ENCODE measurements at places on chromosomes 12 and 14.
A peak's percentile ranks its signal among the peaks of the same experiment; 100 is the strongest.

GRCh38 chr12:1078002-1078401 is 87.0 kb downstream of the ERC1 start:
- no peak for DNase-seq

DNA sequence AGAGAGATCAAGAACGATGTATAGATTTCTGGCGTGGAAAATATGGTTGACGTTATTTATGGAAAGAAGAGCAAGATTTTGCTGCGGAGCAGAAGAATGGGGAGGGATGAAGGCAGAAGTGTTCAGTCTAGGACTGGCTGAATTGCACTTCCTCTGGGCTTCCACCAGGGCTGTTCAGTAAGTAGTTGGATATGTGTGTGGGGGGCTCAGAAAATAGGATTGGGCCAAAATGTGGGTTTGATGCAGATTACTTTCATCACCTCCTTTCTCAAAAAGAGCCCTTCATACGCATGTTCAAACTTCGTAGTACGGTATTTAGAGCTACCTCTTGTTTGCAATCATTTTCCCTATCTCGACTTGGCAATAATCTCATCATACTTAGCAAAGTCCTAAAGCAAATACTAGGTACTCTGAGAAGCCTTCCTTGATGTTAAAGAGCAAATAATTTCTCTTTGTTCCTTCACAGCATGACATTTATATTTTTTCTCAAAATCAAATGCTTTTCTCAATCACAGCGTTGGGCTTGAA is 349.4 kb downstream of the NELL2 start:
- no peak for DNase-seq

- DNase-seq: peak; percentile 85
These were observed 1630.4 kb upstream of the SEL1L start for GRCh38 chr14:83164016-83164415.

DNA sequence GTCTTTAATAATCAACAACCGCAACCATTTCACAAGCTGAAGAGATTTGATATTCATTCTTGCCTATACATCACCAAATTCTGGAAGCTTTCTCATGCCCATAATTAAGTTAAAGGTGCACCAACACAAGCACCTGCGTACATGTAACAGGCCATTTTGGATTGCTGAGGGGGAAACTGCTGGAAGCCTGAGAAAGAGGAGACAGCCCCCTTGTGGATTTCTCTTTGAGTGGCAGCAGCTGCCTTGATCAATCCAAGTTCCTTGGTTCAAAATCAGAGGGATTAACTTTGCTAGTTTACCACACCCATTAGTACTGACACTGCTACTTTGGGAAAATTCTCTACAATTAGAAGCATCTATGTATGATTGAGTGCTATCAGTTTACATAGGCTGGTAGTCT is 321.1 kb downstream of the NOVA1 start:
- DNase-seq: no peak

DNA sequence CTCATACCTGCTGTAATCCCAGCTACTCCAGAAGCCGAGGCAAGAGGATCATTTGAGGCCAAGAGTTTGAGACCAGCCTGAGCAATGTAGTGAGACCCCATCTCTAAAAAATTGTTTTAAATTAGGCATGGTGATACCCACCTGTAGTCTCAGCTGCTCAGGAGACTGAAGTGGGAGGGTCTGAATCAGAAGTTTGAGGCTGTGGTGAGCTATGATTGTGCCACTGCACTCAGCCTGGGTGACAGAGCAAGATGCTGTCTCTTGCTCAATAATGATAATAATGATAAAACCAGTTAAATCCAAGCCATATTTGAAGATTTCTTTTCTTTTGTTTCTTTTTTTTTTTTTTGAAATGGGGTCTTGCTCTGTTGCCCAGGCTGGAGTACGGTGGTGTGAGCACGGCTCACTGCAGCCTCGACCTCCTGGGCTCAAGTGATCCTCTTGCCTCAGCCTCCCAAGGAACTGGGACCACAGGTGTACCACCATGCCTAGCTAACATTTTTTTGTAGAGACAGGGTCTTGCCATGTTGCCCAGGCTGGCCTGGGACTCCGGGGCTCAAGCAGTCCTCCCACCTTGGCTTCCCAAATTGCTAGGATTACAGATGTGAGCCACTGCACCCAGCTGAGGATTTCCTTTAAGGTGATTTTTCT is 12.8 kb downstream of the PSMA6 start:
- no peak for DNase-seq

- DNase-seq: no peak
These were observed 231.4 kb upstream of the RTL1 start for GRCh38 chr14:101134851-101135433.

DNA sequence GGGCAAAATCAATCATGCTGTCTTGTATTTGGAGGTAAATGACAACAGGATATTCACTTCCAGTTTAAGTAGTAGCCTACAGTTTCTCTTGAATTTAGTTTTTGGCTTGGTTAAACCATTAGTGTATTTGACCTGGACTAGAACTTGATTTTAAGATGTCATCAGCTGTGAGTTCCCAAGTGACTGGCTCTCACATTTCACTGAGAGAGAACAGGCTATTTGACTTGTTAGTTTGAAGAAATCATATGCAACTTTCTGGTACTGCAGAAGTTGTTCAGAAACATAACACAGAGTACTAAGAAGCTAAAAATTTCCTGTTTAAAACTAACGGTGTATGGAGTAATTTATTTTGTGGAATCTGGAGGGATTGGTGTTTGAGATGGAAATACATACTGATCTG is 22.3 kb downstream of the MNAT1 start:
- no peak for DNase-seq

- DNase-seq: no peak
These were observed 15.5 kb downstream of the FZD10 start for GRCh38 chr12:130177635-130178242.

- no peak for DNase-seq
These were observed 15.0 kb downstream of the CCDC85C start for GRCh38 chr14:99589031-99589441.

- no peak for DNase-seq
These were observed 258.4 kb downstream of the AKAP6 start for GRCh38 chr14:32587461-32587860.

DNA sequence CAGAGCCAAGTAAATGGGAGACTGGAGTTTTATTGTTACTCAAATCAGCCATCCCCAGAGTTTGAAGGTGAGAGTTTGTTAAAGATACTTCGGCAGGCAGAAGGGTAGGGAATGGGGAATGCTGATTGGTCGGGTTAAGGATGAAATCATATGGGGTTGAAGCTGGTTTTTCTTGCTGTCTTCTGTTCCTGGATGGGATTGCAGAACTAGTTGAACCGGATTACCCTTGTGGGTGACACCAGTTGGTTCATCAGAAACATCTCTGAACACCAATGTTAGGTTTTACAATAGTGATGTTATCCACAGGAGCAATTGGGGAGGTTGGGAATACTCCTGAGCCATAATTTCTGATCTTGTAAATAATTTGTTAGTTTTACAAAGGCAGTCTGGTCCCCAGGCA is 18.7 kb upstream of the SMCO2 start:
- no peak for DNase-seq

DNA sequence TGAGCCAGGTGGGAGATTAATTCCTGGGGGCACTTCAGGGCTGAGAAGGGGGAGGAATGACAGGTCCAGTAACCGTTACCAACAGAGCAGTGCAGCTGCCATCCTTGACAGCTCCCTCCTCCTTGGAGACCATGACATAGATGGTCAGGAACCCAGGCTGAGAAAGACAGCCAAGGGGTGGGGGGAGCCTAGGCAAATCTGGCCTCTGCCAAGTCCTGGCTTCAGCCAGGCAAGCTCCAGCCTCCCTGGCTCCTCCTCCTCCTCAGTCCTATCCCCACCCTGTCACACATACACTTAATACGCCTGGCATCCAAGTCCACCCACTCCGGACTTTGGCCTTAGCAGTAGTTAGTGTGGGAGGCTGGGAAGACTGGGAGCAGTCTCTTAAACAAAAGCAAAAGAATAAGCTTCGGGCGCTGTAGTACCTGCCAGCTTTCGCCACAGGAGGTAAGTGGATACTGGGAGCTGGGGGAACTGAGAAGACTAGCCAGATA is at the start of gene RDH5:
Gene RDH5 (plus strand): TSS at position 323 of the 494 bp plus-strand sequence. CDS start 792 bp downstream, outside the sequence.
- no peak for DNase-seq

- DNase-seq: no peak
These were observed 825.7 kb downstream of the AACS start for GRCh38 chr12:125890971-125891370.

DNA sequence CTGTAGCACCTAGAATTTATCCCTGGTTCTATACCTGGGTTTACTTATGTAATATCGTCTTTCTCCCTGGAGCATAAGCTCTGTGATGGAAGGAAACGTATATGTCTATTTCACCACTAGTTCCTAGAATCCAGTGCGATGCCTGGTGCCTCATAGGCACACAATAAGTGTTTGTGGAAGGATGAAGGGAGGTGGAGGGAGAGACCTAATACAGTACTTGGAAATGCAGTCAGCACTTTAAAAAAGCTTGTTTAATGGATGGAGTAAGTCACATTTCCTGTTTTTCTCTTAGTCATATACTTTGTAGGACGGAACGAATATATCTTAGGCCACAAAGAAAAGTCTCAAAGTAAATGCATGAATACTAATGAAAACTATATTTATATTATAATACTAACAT is 186.5 kb upstream of the HMGA2 start:
- no peak for DNase-seq

DNA sequence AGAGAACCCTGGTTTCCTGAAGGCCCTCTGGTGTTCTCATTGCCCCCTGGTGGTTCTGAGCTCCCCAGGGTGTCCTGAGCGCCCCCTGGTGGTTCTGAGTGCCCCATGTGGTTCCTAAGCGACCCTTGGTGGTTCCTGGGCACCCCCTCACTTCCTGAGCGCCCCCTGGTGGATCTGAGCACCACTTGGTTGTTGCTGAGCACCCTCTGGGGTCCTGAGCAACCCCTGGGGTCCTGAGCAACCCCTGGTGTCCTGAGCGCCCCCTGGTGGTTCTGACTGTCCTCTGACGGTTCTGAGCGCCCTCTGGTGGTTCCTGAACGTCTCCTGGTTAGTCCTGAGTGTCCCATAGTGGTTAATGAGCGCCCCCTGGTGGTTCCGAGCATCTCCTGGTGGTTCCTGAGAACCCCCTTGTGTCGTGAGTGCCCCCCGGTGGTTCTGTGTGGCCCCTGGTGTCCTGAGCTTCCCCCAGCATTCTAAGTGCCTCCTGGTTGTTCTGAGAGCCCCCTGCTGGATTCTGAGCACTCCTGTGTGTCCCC is 568.3 kb downstream of the TMEM121 start:
- DNase-seq: no peak

DNA sequence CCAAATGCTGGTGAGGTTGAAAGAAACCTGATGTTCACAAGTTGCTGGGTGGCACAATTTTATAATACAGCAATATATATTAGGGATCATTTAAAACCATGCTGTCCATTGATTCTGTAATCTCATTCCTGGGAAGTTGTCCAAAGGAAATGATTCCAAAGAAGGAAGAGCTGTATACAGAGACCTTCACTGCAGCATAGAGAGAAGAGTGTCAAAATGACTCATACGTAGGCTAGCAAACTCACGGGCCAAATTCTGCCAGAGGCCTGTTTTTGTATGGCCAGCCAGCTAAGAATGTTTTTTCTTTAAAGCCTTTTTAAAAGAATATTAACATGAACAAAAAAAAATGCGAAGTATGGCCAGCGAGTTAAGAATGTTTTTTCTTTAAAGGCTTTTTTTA is 69.2 kb upstream of the MED13L start:
- peak; percentile 76 for DNase-seq

- peak; percentile 36 for DNase-seq
These were observed 200.2 kb downstream of the CHST11 start for GRCh38 chr12:104656921-104657320.

DNA sequence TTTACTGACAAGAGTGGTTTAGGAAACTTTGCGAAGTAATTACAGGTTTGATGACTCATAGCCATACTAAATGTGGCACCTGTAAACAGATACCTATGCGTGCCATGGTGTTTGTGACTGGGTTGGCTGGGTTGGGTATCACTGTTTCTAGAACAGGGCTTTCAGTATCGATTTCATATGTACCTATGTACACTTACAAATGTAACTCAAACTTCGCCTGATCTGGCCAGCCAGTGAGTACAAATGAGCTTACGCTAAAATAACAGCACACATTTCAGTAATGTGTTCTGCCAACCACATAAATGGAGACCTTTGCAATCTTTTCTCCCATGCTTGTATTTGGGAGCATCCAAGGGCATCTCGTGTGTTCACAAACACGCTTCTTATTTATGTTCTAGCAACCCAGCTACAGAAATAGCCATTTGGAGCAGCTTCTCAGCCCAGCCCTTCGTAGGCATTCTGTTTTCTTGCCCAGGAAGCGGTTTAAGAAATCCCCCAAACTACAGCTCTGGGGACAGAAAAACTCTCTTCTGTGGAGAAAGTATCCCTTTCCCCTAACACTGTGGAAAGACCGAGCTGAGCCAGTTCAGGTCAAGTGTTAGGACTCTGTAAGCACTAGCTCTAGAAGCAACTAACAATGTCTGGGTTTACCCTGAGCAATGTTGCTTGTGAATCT is 42.3 kb upstream of the MDM1 start:
- no peak for DNase-seq

Measured in AG04450 (cell line).